ENCODE measurements at places on chromosomes 4 and X.

GRCh38 chr4:33625748-33626147 lies 2618.6 kb downstream of the ARAP2 start:
- DNase-seq, result no peak

- no peak for DNase-seq
Measured at GRCh38 chr4:84565951-84566350, 17.0 kb upstream of the CDS1 start.

DNA sequence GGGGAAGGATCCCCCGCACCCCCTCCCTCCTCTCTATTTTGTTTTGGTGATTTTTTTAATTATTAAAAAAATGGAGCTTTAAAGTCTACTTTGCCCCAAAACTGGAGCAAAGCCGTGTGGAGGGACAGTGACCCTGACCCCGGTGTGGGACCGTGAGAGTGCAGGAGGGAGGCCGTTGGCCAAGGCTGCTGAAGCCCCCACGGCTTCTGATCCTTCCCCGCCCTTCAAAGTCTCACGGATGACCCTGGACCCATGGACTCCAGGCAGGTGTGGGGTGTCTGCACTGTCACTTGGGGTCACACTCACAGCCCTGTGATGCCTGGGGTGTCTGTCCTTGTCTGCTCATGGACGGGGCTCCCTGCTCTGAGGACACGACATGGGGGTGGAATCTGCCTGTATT lies 133.3 kb downstream of the CPZ start:
- no peak for DNase-seq

DNA sequence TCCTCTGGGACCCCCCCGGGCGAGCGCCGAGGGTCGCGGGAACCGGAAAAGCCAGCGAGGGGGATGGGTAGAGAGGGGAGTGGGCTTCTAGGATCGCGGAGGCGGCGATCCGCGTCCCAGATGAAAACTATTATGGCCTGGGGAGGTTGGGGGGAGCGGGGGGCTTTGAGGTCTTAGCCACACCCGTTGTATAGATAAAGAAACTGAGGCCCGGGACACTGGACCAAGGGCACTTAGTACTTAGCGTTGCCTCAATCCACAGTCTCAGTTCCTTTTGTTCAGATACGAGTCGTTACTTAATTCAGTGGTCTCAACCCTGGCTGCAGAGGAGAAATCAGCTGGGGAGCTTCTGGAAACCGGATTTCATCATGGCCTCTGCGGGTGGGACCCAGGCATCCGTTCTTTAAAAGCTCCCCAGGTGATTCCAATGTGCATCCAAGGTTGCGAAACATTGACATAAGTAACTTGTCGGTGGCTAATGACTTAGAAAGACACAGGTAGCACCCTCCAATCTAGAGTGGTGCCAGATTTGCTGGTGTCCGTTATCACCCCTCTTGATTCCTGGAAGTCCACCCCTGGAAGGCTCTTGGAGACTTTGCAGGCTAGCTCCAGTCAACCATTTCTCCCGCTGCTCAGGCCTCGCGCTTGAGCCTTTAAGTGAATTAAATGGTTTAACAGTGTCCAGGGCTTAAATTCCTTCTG lies 90.7 kb downstream of the GEMIN8 start:
- no peak for DNase-seq

GRCh38 chrX:50579955-50580354 lies 109.3 kb upstream of the DGKK start:
- DNase-seq, result peak; percentile 5

DNA sequence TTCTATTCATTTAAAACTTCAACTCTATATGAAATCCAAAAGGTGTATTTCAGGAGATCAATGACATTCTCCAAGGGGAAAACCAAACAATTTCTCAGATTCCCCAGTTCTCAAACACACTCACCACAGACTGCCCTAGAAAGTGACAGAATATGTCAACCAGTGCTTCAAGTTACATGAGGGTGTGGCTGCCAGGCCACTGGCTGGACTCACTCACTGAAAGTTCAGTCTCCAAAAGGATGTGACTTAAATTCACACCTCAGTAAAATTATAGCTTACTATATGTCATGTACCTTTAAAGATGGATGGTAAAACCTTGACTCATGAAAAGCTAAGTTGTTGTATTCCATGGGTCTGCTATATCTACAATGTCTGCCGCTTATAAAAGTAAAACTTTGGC lies 7.3 kb downstream of the INPP4B start:
- no peak for DNase-seq

GRCh38 chr4:128463006-128463405 lies 175.4 kb upstream of the PGRMC2 start:
- DNase-seq, result no peak

GRCh38 chrX:134625315-134625718 lies 33.0 kb downstream of the PLAC1 start:
- no peak for DNase-seq

DNA sequence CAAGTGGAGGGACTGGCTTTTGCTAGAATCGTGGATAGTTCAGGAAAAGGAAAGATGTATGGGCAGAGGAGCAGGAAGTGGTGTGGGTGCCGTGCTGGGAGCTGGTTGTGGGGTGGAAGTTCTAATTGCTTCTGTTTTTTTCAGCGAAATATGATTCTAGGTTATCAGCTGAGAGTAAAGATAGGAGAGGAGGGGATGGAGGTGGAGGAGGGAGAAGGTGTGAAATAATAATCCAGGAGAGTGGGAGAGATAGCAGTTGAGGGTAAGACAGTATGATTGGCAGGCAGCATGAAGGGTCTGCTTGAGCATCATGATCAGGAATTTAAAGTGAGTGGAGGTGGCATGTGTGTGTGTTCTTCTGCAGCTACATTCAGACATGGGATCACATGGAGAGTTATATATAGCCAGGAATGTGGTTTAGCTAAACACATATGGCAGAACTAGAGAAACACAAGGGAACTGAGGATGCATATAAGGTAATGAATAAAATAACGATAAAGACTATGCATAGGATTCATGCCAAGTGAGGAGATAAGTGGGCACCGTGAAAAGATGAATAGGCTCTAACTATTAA lies 133.7 kb downstream of the ANK2 start:
- DNase-seq, result no peak

Measured in activated CD4-positive, alpha-beta T cell treated with anti-CD3 and anti-CD28 coated beads, Interleukin-2, amount 50 U/mL, for 4 hours (primary cell).